ENCODE measurements at places on chromosomes 6 and 20. TPM values are rescaled to one million over a fixed set of nuclear protein-coding genes. Genes with fewer than 3 reads are reported as not detected.
A peak's percentile ranks its signal among the peaks of the same experiment; 100 is the strongest.

DNA sequence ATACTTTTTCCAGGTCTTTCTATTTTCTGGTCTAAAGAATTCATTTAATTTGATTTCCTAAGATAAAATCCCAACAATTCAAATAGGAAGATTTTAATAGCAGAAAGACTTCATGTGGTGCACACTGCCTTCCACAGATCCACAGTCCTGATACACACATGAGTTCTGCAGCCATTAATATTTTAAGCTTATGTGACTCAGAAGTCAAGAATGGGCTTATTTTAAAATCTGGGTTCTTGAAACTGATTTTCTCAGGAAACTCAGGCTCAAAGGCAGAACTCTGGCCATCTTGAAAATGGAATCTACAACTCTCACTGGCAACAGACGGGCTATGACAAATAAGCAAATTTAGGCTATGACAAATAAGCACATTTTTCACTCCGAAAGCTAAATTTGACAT lies 88.2 kb downstream of the COL12A1 start:
- no peak for DNase-seq

- no peak for DNase-seq
Observed at GRCh38 chr6:119536666-119537065, 187.1 kb upstream of the MAN1A1 start.

DNA sequence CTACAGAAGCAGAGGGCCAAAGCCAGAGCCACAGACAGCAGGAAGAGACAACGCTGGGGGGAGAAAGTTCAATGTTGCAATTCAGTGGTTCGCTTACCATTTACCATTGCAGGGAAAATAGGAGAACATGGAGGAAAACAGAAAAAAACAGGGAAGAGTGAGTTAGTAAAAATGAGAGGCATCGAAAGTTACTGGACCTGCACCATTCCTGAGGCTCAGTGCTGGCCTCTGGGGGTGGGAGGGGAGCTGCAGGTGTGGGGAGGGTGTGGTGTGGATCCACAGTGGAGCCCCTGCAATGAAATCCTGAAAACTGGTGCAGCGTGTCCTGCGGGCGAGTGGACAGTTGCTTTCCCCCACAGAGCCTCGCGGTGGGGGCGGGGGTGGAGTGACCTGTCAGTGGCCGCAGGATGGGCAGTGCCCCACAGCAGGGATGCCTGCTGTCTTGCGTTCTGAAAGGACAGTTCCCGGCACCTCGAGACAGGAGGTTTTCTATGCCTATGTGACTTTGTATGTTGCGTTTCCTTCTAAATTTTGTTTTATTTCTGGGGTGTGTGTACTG lies 5.7 kb downstream of the TMEM181 start:
- no peak for DNase-seq

- DNase-seq, result no peak
Observed at GRCh38 chr6:76057469-76057868, 15.0 kb downstream of the IMPG1 start.

DNA sequence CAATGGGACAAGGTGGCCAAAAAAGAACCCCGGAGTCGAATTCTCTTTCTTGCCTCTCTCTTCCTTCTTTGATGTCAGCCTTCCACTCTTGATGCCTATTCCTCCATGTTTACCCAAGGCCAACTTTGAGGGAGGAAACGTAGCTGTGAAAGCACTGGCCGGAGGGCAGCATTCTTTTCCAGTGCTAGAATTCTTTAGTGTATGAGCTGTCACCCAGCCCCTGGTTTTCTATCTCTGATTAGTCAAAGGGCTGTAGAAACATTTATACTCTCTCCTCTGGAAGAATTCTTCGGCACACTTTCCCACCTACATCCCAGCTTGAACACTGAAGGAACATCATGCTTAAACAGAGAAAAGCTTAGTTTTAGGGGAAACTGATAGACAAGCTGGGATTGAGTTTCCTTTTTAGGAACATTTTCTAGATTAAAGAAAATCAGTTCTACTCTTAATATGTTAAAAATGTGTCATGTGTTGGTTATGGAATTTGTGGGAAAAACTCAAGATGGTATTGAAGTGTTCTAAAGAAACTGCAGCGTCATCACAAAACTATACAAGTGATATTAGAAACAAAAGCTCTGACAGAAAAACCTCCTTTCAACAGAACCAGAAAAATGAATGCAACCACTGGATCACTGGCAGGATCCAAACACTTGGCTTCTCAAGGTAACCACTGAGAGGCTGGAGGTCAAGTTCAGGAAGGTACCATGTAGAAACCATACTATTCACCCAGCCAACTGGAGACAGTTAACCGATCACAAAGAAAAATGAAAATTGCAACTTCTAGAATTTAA lies 20.7 kb upstream of the UTRN start:
- no peak for DNase-seq

The HCRTR2 gene
- total RNA-seq, result not detected

- DNase-seq, result no peak
Observed at GRCh38 chr6:90249034-90249433, 47.6 kb downstream of the BACH2 start.

- no peak for DNase-seq
Observed at GRCh38 chr6:68990317-68990716, 355.2 kb downstream of the ADGRB3 start.

The MAP1LC3A gene
- total RNA-seq, result 0.99 TPM

DNA sequence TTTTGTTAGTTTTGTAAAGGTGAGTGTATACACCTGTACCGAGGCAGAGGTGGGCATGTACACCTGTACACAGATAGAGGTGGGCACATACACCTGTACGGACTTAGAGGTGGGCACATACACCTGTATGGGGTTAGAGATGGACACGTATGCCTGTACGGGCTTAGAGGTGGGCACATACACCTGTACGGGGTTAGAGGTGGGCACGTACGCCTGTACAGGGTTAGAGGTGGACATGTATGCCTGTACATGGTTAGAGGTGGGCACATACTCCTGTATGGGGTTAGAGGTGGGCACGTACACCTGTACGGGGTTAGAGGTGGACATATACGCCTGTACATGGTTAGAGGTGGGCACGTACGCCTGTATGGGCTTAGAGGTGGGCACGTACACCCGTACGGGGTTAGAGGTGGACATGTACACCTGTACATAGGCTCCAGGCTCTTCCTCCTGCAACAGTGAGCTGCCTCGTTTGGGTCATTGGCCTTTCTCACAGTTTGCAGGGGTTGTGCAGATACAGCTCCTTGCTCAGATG lies 63.7 kb downstream of the PHACTR3 start:
- no peak for DNase-seq

- peak; percentile 72 for DNase-seq
Observed at GRCh38 chr20:34709831-34710567, 5.9 kb downstream of the TP53INP2 start.

The SEL1L2 gene
- not detected for total RNA-seq

GRCh38 chr6:114272582-114272981 lies 70.2 kb downstream of the HS3ST5 start:
- no peak for DNase-seq

- no peak for DNase-seq
Observed at GRCh38 chr6:29527126-29527525, 32.4 kb downstream of the UBD start.

DNA sequence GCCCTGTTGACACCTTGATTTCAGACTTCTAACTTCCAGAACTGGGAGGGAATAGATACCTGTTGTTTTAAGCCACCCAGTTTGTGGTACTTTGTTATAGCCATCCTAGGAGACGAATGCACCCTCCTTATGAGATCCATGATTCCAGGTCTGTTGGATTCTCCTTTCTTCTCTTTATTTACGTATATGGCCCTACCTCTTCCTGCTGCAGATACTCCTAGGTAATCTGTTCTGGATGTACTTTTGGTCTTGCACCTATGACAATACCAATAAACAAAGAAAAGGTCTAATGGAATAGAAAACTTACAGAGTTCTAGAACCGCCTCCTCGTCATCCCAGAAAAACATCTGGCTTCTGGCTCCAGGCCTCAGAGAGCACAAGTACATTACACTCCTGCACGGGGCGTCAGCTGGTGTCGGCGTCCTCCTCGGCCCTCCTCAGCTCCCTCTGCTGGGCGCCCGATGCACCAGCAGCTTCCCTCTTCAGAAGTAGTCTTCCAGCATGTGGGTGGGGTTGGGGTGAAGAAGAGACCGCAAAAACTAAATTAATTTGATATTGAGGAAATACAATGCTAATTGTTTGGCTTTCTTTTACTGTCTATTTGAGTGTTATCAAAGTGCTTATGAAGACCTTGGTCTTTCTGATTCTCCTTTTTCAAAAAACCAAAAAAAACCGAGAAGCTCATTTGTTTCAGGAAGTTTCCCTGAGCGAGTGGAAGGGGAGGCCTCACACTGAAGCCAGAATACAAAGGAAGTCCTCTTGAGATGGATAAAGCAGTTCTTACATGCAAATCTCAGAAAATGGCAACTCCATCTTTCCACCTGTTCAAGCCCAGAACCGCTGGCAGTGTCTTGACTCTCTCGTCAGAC lies 9.7 kb upstream of the ATXN1 start:
- DNase-seq, result peak; percentile 82

DNA sequence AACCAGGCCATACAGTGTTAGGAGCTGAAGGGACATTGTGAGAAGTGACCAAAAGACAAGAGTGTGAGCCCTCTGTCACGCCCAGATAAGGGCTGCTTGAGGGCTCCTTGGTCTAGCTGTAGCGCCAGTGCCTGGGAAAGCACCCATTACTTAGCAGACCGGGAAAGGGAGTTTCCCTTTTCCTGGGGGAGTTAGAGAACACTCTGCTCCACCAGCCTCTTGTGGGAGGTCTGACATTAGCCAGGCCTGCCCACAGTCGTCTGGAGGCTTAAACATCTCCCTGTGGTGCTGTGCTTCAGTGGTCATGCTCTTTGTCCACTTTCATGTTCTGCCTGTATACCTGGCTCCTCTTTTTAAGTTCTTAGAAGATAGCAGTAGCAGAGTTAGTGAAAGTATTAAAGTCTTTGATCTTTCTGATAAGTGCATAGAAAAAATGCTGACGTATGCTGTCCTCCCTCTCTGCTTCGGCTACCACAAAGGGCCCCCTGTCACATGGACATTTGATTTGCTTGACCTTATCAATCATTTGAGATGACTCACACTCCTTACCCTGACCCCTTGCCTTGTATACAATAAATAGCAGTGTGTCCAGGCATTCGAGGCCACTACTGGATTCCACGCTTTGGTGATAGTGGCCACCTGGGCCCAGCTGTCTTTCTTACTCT lies 201.5 kb upstream of the ECI2 start:
- DNase-seq, result no peak

- no peak for DNase-seq
Observed at GRCh38 chr6:160124605-160125004, 3.0 kb downstream of the SLC22A1 start.

The PROKR2 gene
- total RNA-seq, result not detected

The PRIM2 gene
- total RNA-seq, result 29.3 TPM

- DNase-seq, result no peak
Observed at GRCh38 chr6:44737341-44737740, 349.8 kb downstream of the CDC5L start.

- DNase-seq, result no peak
Observed at GRCh38 chr20:15065794-15066193, 728.4 kb upstream of the FLRT3 start.

The RCAN2 gene
- 0.37 TPM for total RNA-seq

The ECT2L gene
- not detected for total RNA-seq

DNA sequence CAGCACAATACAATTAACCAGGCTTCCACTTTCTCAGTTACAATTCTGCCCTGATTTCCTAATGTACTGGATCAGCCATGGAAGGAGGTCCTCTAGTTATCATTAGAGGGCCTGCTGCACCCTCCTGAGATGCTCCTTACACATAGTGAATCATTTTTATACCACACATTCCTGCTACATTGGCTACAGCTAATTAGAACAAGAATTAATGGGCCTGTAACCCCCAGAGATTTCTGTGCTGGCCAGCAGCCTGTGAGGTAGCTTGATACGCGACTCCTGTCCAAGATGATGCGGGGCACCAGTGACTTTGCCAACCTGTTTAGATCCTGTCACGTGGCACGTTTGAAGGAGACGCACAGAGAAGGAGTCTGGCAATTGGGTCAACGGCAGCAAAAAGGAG lies 422.8 kb downstream of the EPM2A start:
- DNase-seq, result no peak

The CLVS2 gene
- not detected for total RNA-seq

The RAET1E gene
- total RNA-seq, result not detected

DNA sequence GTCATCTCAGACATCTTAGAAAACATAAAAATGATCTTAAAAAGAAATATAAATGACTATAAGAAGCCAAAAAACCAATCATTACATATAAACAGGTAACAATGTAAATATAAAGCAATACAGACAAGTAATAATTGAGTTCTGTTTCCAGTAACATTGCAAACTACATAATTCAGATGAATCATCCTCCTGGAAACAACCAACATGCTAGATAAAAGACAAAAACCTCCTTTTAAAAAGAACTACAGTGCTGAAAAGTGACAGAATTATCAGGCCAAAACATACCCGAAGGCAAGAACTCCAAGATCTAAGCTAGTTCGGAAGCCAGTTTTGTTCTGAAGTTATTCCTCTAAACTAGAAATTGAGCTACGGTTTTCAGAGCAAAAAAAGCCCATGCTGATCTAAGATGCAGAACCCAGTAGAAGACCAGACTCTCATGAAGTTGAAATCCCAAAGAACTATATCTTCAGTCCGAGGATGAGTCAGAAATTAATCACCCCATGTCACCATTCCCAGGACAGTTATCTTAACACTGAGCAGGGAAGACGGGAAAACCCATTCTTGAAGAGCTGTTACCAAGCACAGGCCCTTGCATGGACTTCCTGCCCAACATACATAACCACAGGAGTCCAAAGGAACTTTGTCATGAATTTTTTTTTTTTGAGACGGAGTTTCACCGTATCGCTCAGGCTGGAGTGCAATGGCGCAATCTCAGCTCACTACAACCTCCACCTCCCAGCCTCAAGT lies 9.8 kb downstream of the PGM3 start:
- DNase-seq, result no peak

- DNase-seq, result no peak
Observed at GRCh38 chr6:39765508-39766065, 26.6 kb upstream of the DAAM2 start.

The DPPA5 gene
- total RNA-seq, result not detected

DNA sequence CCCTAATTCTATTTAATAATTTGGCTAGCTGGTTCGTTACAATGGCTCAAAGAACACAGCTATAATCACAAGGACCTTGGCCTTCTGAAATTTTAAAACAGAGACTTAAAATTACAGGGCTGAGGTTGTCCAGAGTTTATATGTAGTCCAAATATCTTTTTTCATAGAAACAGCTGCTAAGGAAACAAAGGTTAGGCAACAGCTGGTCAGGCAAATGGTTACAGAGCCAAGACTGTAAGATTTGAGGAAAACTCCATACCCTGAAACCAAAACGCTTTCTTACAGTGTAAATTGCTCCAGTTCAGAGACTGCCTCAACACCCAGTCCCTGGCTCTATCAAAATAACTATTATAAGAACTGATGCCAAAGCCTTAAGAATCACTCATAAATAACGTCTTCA lies 9.7 kb upstream of the ARHGAP18 start:
- DNase-seq, result no peak

The EPPIN gene
- total RNA-seq, result not detected

DNA sequence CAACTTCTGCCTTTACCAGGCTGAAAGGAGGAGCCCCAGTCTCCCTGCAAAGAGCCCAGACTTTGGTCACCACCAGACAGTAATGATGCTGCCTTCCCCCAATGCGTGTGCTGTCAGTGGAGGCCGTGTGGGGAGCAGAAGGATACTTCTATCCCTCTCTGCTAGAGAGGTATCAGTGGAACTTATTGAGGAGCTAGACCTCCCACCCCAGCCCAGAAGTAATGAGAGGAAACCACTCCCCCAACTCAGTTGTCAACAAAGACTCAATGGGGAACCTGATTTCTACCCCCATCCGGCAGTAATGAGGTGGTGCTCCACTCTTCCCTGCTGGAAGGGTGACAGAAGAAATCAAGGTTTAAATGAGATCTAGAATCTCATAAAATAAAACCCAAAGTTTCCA lies 4.4 kb upstream of the WFDC8 start:
- DNase-seq, result no peak
